ENCODE measurements at places on chromosomes 13 and 19.

DNA sequence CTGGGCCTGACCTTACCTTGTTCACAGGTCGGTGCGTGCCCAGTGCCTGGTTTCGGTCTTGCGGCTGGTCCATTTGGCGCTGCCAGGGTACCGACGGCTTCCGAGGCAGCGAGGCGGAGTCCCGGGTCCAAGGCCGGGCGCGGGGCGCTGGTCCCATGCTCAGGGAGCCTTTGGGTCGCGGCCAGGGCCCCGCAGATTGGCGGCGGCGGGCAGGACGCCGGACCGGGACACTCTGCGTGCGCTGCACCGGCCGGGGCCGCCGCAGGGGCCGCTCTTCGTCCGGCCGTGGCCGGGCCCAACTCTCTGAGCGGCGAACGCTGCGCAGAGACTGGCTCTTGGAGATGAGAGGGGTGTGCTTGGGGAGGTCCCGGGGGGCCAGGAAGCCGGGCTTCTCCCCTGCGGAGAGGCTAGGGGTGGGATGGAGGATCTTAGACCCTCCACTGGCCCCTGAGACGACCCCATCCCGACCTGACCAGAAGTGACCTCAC is 3.4 kb upstream of the WIZ start:
- DNase-seq, result no peak

GRCh38 chr19:47239610-47240296 is 8.8 kb upstream of the BBC3 start:
- DNase-seq, result no peak

GRCh38 chr19:43555185-43555770 is 20.0 kb downstream of the XRCC1 start:
- DNase-seq, result peak; percentile 68

GRCh38 chr13:48412881-48413351 is at the start of gene LPAR6:
LPAR6 (minus strand) TSS chr13:48413113; CDS start chr13:48412423, 690 bp downstream.
- peak; percentile 74 for DNase-seq

DNA sequence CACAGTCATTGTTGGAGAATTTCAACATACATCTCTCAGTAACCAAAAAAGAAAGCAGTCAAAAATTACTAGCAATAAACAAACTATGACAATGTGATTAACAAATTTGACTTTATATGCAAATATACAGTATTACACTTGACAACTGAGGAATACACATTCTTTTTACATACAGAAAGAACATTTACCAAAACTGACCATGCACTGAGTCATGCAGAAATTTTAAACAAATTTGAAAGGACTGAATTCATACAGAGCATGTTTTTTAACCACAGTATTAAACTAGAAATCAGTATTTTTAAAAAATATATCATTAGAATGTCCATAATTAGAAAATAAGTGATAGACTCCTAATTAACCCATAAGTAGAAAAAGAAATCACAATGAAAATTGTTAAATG is 420.1 kb downstream of the TBC1D4 start:
- no peak for DNase-seq

GRCh38 chr13:46134961-46135522 is 30.2 kb upstream of the CPB2 start:
- DNase-seq, result peak; percentile 87

GRCh38 chr13:44715287-44716230 is 139.4 kb upstream of the TSC22D1 start:
- peak; percentile 44 for DNase-seq

DNA sequence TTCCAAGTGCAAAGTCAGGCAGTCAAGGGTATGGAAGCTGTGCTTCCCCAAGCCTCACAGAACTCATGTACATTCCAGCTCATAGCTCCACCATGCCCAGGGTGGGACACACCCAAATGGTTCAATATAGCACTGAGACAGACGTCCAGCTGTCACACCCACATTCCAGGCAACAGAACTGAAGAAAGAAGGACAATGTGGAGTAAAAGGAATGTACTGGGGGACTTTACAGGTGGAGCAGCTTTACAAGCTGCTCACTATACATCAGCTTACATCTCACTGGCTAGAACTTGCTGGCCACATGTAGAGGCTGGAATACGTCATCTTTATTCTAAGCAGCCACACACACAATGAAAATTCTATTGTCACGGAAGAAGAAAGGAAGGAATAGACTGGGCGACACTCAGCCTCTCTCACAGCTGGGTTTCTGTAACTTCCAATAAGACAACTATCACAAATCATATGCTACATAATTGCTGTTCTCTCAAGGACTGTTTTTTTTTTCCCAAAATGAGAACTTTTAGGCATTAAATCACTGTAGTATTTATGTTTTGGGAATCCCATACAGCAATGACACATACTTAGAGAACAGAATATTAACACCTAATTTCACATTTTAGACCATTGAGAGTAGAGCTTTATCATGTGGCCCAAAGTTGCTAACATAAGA is 86.1 kb downstream of the KLF12 start:
- no peak for DNase-seq

DNA sequence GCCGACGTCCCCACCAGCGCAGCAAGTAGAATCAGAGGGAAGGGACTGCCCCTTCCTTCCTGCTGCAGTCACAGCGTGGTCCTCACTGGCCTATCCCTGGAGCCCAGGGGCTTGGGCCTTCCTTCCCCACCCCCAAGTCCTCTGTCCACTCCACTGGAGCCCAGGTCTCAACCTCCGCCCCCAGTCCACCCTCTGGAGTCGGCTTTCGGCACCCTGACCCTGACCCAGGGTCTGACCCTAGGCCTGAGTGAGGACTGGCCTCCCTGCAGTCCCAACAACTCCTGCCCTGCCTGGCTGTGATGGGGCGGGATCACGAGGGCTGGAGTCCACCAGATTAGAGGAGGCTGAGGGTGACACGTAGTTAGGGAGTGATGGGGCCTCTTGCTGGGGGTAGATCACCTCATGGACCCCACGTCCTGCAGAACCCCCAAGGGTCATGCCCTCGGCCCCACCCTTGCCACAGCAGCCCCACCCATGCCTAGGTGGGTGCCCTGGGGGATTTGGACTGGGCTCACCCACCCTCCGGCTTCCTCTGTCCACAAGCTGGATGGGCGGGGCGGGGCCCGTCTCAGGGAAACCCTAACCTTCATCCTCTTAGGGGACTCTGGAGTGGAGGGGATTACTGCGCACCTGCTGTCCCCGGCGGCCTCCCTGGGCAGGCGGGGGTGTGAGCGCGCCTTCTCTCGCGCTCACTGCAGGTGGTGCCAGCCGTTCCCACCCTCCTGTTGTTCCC is 3.8 kb downstream of the RAX2 start:
- no peak for DNase-seq

DNA sequence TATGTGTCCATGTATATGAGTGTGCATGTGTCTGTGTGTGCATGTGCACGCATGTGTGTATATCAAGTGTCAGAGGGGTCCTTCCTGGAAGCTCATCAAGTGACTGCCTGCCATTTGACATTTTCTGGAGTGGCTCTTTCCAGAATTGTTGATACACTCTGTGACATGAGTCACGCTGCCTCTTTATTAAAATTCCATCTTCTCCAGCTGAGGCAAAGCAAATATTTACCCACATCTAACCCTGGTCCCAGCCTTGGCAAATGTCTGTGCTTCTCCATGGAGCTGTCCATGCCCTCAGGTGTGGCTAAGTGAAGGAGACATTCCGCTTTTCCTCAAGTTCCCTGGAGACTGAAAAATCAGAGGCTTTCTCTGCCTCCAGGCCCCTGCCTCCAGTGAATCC is 88.2 kb upstream of the MBNL2 start:
- DNase-seq, result no peak

DNA sequence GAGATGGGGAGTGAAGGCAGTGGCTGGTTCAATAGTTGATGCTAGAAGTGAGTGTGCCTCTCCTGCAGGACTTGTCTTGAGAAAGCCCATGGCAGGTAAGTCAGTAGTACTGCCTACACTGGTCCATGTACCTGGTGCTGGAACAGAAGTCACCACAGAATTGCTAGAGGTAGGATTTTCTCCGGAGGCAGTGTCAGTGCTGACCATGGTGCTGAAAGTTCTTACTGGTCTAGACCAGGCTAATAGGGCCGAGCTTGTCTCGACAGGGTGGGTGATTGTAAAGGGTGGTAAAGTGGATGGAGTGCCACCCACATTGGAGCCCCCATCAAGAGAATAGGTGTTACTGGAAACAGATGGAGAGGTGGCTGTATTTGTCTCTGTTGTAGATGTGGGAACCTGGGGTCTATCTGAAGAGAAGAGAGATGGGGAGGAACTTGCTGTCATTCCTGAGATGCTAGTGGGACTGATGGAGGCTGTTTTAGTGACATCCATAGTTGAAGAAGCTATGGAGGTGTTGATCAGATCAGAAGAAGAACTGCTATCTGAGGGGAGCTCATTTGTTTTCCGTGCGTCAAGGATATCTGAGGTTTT is 36.6 kb downstream of the MUC16 start:
- DNase-seq, result no peak

DNA sequence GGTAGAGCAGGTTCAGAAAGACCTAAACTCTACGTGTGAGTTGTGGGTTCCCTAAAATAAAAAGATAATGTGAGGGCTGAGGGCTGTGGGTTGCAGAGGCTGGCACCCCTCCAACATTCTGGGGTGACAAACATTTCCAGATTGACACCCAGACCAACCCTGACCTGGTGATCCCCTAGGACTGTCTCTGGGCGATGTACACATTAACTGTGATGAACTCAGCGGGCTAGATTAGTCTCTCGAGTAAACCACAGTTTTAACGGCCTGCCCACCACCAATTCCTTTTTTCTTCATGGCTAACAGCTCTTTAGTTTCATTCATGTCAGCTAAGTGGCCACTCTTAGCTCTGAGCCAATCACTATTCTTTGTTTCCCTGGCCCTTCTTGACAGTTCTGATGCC is 24.8 kb downstream of the SIAH3 start:
- DNase-seq, result no peak

GRCh38 chr19:40232479-40232878 is 6.0 kb upstream of the CCNP start:
- DNase-seq, result no peak

Measured in prostate gland (tissue), 2 donors.